ENCODE measurements at places on chromosomes 3 and 15.

GRCh38 chr3:128504533-128504915 is 11.5 kb upstream of the GATA2 start:
- DNase-seq: no peak

DNA sequence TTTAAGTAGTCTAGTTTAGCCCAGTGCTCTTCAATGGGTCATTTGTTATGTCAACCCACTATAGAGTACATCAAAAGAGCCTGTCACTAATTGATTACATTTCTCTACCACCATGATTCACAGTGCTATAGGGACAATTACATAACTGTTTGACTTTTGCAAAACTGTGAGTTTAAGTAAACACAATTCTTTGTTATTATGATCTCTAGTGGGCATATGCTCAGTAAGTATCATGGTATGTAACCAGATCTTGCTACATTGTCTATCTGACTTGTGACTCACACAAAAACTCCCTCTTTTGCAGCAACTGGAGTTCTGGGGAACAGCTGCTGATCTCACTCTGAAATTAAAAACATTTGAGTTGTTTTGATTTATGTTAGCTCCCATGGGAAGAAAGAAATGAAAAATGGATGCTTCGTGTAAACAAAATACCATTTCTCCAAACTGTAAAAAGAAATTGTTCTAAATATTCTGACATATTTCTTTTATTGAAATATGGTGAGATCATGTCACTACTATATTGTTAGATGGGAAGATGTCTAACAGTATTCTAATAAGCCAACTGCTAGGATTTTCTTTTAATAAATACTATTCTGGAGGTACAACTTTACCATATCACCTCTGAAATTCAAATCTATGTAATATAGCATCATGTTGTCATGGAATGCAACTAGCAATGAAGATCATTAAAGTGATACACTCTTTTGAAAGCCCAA is 470.4 kb downstream of the ROBO1 start:
- no peak for DNase-seq

- no peak for DNase-seq
Observed at GRCh38 chr3:133393691-133394474, 6.0 kb upstream of the BFSP2 start.

DNA sequence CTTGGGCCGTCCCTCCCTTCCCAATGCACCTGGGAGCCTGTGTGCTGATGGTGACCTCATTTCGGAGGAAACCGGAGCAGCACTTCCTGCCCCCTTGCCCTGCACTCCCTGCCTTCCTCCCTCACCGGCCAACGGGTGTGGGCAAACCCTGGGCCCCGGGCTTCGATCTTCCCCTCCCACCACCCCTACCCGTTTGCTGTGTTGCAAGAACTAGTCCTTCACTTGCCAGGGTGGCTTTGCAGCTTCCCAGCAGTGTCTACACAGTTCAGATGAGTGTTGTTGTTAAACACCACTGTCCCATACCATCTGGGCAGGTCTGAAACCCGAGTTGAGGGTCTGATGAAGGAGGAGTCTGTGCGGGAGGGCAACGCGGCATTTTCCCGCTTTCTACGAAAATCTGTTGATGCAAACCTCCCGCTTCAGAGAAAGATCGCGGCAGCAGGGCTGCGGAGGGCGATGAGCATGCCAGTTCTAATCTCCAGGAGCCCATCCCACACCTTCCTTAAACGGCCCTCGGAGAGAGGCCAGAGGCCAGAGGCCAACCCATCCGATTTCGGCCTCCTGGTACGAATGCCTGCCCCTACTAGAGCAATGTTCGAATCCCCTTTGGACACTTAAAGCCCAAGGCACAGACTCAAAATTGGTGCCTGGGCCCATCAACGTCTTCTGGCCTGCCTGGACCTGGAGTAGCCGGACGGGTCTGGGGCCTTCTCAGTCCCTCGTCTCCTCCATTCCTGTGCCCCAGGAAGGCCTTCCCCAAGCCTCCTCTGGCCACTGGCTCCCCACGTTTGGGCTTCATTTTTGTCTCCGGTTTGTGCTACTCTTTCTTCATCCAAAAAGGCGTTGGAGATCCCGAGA is 35.7 kb upstream of the POLG start:
- DNase-seq: no peak

GRCh38 chr3:51711352-51712037 is 4.6 kb downstream of the GRM2 start:
- no peak for DNase-seq

DNA sequence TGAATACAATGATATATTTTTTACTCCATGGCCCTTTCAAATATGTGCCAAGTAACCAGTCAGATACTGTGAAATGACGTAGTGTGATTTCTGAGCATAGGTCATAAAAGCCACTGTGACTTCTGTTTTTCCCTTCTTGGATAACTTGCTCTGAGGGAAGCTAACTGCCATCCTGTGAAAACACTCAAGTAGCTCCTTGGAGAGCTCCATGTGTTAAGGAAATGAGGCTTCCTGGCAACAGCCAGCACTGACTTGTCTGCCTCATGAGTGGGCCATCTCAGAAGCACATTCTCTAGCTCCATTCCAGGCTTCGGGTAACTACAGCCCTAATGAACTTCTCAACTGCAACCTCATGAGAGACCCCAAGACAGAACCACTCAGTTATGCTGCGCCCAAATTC is 9.5 kb upstream of the CCDC80 start:
- DNase-seq: no peak

GRCh38 chr3:7546253-7546652 is 685.3 kb downstream of the GRM7 start:
- no peak for DNase-seq

DNA sequence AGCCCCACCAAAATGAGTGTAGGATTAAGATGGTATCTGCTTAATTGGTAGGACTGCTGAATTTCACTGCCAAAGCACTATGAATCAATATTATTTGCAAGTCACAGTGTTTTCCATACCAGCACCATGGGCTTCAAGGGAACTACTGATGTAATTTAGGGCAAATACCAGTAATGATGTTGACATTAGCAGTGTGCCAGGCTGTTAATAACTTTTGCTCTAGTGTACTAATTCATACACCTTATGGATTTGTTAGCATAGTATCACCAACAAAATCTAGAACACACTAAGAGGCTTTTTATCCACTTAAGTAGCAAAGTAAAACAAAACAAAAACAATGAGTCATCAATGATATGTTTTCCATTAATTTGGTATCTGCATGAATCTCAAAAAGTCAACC is 888.2 kb downstream of the CADM2 start:
- DNase-seq: no peak

DNA sequence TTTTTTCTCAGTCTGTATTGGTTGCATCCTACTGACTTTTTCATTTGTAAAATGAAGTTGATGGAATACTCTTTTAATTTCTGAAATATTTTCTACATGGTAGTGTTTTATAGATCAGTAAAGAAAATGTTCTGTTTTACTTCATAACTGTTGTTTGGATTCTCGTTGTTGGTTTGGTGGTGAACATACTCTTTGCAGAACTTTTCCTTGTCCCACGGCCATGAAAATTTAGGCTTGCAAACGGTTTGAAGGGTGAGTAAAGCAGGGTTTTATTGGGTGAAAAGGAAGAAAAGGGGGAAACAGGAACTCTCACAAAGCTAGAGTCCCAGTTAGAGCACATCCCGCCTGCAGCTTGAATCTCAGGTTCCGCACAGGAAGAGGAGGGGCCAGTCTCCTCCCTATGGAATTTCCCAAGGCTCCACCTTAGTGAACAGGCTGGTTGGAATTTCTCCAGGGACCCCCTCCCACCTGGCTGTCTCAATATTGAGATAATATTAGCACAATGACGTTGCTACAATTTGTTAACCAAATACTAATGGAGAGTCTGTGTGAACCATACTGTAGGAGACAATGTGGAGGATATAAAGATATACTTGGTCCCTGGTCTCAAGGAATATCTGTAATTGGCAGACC is 5.6 kb downstream of the PDCD6IP start:
- no peak for DNase-seq

GRCh38 chr3:54660714-54661132 is 267.1 kb downstream of the LRTM1 start:
- no peak for DNase-seq

GRCh38 chr3:192904632-192905289 is 12.9 kb downstream of the MB21D2 start:
- no peak for DNase-seq

DNA sequence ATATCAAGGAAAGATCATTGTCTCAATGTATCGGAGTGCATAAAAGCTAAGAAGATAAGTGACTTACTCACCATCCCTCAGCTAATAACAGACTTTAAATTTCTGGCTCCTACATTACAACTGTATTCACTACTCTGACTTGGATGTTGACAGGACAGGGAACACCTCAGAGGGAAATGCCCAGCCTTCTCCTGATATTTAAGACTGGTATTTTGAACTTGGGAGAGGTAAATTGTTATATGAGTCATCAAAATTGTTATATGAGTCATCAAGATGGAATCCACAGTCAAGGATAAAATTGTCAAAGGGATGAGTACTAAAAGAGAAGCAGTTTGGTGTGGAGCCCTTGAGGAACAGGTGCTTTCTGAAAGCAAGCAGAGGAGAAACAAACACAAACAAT is 961.4 kb downstream of the VGLL3 start:
- DNase-seq: no peak

DNA sequence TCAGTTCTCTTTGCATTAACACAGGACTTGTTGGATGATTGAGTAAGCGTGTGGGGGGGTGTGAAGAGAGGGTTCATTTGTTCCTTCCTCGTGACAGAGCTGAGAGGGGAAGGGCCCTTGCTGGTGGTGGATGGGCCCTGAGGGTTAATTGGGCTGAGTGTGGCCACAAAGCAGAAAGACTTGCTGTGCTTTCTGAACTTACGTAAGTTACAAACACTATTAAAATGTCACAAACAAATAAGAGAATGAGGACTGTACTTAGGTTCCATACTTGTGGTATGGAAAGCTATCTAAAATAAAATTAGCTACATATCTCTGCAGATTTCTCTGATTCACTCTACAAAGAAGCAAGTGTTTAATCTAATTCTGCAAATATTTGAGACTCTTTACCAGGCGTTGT is 231.3 kb downstream of the LPP start:
- DNase-seq: no peak

DNA sequence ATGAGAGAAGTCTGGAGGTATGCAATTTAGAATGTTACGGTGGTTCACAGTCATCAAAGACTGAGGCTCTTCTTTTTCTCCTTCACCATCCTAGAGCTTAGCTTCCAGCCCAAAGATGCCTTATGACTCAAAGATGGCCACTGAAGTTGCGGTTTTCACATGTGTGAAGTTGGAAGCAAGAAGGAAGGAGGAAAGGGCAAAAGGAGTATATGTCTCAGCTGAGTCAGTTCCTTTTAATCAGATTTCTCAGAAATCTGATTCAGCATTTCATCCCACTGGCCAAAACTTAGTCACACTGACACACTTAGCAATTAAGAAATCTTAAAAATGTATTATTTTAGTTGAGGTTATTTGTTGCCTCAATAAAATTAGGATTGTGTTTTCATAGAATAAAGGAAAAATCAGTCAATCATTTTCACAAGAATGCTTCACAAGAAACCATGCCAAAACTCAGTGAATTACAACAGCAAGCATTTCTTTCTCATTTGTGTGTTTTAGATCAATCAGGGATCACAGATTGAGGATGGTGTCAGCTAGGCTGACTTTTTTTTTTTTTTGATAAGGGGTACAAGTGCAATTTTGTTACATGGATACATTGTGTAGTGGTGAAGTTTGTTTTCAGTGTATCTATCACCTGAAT is 211.1 kb upstream of the GADL1 start:
- no peak for DNase-seq

GRCh38 chr15:25863111-25863967 is at the start of gene ATP10A:
TSS of gene ATP10A (minus strand) at chr15:25863327. CDS start at chr15:25863096, 231 bp downstream.
- DNase-seq: no peak

- no peak for DNase-seq
Observed at GRCh38 chr3:127417709-127418559, 130.1 kb upstream of the PRR20G start.

Measured in stimulated activated CD4-positive, alpha-beta T cell treated with anti-CD3 and anti-CD28 coated beads, Interleukin-1b, Interleukin-23, amount 100 ng/mL, for 1 hour (primary cell).